Activated T-helper 1 cell treated with Interleukin-2 at 50 U/mL for 16 hours (primary cell): ENCODE measurements at places on chromosomes 11 and 22.

DNA sequence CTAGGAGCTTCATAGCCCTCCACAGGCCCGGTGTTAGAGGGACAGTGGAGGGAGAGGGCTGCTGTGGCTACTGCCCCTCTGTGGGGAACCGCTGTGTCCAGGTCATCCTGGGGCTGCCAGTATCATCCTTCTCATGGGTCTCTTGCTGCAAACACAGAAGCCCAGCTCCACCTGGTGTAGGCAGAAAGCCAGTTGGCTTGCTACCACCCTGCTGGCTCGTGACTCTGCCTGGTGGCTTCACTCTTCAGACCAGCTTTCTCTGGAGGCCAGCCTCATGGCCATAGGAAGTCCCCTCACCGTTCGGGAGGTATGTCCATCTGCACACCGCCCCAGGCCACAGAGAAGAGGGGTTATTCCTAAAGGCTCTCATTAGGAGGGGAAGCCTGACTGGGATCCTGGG, 19.4 kb upstream of the SUSD2 start:
- no peak for DNase-seq

DNA sequence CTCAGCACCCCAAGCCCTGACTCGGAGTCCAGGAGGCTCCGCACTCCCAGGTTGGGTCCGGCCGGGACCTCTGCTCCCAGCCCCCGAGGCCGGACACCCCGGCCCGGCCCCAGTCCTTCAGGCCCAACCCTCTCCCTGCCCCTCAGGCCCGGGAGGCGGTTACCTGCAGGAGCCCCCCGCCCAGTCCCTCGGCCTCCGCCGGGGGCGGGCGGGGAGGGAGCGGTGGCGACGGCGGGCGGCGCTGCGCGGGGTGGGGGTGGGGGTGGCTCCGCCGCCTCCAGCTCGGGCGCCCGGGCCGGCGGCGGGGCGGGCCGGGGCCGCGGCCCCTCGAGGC, 310 bp downstream of the TCF20 start:
- DNase-seq, result no peak

- DNase-seq, result no peak
Observed at GRCh38 chr22:31586137-31586920, 75.7 kb downstream of the PISD start.

DNA sequence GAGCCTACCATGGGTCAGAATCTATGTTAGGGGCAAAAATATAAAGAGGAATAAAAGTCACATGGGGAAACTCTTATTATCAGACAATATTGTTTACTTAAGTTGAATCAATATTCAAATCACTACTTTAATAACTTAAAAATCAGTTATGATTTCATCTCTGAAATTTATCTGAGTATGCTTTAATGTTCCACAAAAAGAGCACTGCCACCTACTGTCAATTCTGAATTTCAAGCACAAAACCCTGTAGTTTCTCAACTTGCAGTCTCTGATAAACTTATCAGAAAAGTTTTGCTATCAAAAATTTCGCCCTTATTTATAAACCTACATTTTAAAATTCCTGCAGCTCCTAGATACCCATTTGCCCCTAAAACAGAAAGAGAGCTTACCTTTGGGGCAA, 47.3 kb downstream of the RDX start:
- DNase-seq, result no peak

- DNase-seq, result no peak
Observed at GRCh38 chr11:71454470-71455113, 1.6 kb downstream of the NADSYN1 start.

- no peak for DNase-seq
Observed at GRCh38 chr11:128164080-128164741, 423.1 kb downstream of the ETS1 start.

GRCh38 chr11:85379066-85379465, 248.1 kb downstream of the DLG2 start:
- DNase-seq, result no peak

- DNase-seq, result no peak
Observed at GRCh38 chr11:74731301-74732094, at the start of gene CHRDL2. CHRDL2 (minus strand) TSS chr11:74731426; CDS start chr11:74730888, 538 bp downstream.

DNA sequence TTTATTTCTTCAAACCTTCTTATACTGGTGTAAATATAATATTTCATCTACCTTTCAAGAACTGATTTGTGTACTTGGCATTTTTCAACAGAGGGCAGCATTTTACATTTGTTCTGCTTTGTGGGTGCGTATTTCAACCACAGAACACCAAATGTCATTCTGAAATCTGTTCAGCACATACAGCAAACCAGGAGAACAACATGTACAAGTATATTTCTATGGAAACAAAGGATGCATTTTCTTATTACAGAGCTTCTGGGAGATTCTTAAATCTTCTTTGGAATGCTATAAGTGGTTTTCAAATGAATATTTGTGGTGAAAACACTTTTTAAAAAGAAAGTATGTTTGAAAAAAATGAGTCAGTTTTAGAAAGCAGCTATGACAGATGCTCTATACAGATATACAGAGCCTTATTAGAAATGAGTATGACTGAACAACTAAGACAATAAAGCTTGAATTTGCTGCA, 946.0 kb downstream of the FAM181B start:
- no peak for DNase-seq

- no peak for DNase-seq
Observed at GRCh38 chr11:66787934-66788758, 55.1 kb upstream of the RCE1 start.

- DNase-seq, result peak; percentile 14
Observed at GRCh38 chr11:125514336-125515101, 18.5 kb upstream of the FEZ1 start.

DNA sequence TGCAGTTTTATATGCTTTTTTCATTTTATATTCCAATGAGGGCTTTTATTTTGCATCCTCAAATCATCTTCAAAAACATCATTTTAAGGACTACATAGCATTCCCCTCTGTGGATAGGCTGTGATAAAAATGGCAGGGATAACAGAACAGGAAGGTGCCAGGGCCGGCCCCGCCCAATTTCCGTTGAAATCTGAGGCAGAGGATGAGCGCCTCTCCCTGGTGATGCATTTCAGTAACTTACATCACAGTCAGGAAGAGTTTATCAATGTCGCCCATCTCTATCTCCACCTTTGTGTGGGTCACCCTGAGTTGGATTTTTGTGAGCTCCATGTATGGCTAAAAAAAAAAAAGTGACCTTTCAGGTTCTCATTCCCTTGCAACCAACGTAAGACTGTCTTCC, 201.6 kb downstream of the DSCAML1 start:
- no peak for DNase-seq

DNA sequence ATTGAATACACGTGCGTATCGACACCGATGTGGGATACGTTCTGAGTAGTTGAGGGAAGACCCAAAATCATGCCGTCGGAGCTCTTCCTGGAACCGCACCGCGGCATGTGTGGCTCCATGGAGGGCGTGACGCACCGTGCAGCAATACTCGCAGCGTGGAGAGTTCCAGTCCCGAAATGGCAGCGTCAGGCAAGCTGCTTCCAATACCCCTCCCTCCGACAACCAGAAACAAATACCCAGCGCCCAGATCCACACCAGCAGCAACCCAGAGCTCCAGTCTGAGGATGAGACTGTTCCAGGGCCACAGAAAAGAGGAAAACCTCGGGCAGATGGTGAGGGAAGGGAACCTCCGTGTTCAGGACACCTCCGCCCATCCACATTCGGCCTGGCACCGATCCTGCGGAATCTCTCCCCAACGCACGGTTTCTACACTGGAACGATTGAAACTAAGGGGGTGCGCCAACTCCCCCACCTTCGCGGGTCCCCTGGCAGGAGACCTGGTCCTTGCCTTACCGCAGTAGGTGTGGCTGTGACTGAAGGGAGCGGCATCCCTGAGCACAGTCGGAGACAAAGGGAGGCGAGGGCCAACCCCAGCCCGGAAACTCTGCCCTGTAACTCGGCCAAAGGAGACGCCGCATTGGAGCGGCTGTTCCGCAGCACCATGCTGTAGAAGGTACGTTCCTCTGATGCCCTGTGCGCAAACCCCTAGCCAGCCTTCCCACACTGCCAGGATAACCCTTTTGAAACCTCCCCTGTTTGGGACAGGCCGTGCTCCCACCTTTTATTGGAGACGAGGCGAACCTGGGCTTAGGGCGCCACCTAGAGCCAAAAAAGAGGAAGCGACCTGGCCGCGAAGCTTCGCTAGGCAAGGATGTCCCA, 28.2 kb downstream of the DBX1 start:
- DNase-seq, result no peak

DNA sequence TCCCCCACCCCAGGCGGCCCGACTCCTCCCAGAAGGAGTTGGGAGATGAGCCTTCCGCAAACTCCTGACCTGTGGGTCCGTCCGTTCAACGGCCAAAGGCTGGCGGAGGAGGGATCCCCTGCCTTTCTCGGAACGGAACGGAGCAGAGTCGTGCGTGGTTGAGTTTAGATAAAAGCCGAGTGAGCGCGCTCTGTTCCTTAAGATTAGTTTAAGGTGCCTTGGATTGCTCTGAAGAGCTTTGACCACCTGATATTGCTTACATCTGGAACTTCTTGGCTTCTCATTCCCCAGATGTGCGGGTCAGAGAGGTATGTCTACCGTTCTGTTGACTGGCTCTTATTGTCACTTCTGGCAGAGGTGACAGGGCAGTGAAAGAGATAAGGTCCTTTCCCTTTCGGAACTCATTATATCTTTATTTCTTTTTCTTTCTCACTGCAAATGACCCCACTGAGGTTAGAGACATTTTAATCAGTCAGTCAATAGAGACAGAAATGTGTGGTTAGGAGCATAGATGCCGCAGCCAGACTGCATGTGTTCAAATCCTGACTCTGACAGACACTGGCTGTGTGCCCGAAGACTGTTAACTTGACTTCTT, at the start of gene TRIM6:
TRIM6 (plus strand) TSS at position 31 of the 595 bp plus-strand sequence; CDS start at position 292, 261 bp downstream.
- no peak for DNase-seq

- DNase-seq, result no peak
Observed at GRCh38 chr11:73380331-73380730, 4.1 kb downstream of the RELT start.

DNA sequence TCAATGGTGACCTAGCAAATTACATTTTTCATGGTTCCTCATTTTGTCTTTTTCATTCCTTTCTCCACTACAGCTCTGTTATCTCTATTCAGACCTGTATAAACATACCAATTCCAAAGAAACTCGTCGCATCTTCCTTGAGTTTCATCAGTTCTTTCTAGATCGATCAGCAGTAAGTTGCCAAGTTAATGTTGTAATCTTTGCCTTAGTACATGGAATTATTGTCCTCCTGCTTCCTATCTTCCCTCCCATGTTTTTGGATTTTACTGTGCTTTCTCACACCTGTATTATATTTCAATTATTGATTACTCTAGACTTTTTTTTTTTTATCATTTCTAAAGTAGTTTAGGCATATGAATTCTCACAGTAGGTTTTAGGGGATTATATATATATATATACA, 69.5 kb upstream of the GRIK4 start:
- DNase-seq, result no peak

DNA sequence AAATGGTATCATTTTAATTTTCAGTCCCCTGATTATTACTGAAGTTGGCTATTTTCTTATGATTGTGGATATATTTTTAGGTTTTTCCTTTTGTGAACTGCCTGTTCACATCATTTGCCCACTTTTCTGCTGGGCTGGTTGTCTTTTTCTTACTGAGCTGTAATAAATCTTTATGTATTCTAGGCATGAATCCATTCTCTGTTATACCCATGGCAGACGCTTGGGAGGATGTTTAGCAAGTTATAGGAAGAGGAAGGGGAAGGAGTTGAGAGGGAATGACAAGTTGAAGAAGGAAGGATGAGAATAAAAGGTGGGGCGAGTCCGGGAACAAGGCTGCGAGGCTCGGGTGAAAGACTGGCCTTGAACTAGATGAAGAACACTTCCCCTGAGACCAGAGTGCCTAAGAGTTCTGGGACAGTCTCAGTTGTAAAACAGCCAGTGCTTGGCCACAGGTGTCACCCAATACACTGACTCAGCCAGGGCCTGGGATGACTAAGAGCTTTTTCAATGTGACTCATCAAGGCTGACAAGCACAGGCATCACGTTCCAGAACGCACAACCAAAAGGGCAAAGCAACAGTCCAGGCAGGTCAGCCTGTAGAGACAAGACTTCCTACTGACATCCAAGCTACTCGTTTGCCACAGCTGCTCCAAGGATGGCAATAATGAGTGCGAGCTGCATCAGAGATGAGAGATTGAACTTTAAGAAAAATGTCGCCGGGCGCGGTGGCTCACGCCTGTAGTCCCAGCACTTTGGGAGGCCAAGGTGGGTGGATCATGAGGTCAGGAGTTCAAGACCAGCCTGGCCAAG, 35.2 kb downstream of the LRFN4 start:
- DNase-seq, result no peak

- no peak for DNase-seq
Observed at GRCh38 chr11:34915136-34916014, 804 bp downstream of the APIP start.

DNA sequence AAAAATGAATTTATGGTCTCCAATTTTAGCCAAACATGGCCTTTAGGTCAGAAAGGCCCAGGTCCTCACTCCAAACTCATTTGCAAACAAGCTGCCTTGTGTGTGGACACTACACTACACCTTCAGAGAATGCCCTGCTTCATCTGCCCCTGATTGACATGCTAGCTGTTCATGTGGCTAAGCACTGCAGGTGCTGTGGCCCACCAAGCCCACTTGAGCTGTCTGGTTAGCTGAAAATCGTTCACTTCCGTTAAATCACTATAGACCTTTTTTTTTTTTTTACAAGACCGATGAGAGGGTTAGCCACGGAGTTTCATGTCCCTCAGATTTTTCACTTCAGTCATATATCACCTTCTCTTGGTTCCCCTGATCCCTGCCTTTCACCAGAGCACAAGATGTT, 39.3 kb downstream of the NF2 start:
- DNase-seq, result no peak

- DNase-seq, result no peak
Observed at GRCh38 chr11:66159324-66159984, 89.4 kb downstream of the PACS1 start.

- DNase-seq, result no peak
Observed at GRCh38 chr11:97894978-97895377, 1125.8 kb upstream of the CNTN5 start.

GRCh38 chr11:67158221-67158620, 39.2 kb downstream of the KDM2A start:
- DNase-seq, result no peak

- no peak for DNase-seq
Observed at GRCh38 chr11:70424765-70425344, 26.5 kb downstream of the CTTN start.

GRCh38 chr11:34984514-34984913, 68.1 kb downstream of the PDHX start:
- DNase-seq, result no peak

GRCh38 chr11:62150887-62151736, 27.3 kb downstream of the INCENP start:
- no peak for DNase-seq

DNA sequence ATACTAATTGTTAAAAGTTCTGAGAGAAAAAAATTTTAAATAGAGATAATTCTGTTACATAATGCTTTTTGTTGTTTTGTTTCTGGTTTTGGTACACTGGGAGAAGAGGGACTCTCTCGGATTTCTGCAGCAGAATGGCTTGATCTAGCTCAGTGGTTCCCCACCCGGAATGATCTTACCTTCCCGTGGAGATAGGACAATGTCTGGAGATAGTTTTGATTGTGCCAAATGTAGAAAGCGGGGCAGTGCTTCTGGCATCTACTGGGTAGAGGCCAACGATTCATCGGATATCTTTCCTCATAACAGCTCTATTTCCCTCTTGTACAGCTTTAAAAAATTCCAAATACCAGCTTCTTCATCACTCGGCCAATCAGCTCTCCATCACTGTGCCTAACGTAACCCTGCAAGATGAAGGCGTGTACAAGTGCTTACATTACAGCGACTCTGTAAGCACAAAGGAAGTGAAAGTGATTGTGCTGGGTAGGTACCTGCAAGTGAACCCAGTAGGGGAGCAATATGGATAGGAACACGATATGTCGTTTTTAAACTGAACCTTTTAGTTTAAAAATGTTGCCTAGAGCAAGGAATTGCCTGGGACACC, 13.2 kb downstream of the CRTAM start:
- no peak for DNase-seq

GRCh38 chr11:126345759-126346585, 9.5 kb upstream of the ST3GAL4 start:
- no peak for DNase-seq
